Mammary microvascular endothelial cell (primary cell): ENCODE measurements at places on chromosomes 3 and 15. TPM values are rescaled to one million over a fixed set of nuclear protein-coding genes. Genes with fewer than 3 reads are reported as not detected.

Gene DTX3L
- 40.0 and 44.8 TPM in 2 replicates for total RNA-seq

Gene LMOD3
- total RNA-seq: not detected in 2 replicates

Gene PLAAT1
- 0.10 and 0.60 TPM in 2 replicates for total RNA-seq

Gene DCLK3
- total RNA-seq: under 0.01 and 0.05 TPM in 2 replicates

Gene RASGRP1
- total RNA-seq: under 0.01 and 0.05 TPM in 2 replicates

Gene GOLGA8T
- total RNA-seq: not detected in 2 replicates

Gene RPN1
- 354 and 364 TPM in 2 replicates for total RNA-seq

Gene IL17RB
- not detected in 2 replicates for total RNA-seq

Gene ZNF774
- total RNA-seq: 0.69 and 0.87 TPM in 2 replicates

Gene CPNE4
- total RNA-seq: not detected in 2 replicates

Gene MYRIP
- 3.8 and 4.9 TPM in 2 replicates for total RNA-seq

Gene CRTC3
- 10.2 and 13.6 TPM in 2 replicates for total RNA-seq

Gene LTK
- total RNA-seq: 0.10 and 0.73 TPM in 2 replicates

Gene CYP8B1
- total RNA-seq: not detected in 2 replicates

Gene TMEM212
- total RNA-seq: not detected in 2 replicates

Gene NR2E3
- total RNA-seq: 0.13 TPM in 1 of 2 replicates, not detected in the other

Gene GNAT1
- total RNA-seq: 0.13 TPM in 1 of 2 replicates, not detected in the other

Gene SYNM
- total RNA-seq: 11.6 and 13.5 TPM in 2 replicates

Gene NEK10
- total RNA-seq: 0.13 and 0.30 TPM in 2 replicates

Gene SEC61A1
- 228 and 249 TPM in 2 replicates for total RNA-seq

Gene CFAP92
- total RNA-seq: 0.10 and 0.27 TPM in 2 replicates

Gene LDHAL6B
- not detected in 2 replicates for total RNA-seq
